ELF-1 (cell line): ENCODE measurements at places on chromosomes 12 and 14.
A peak's percentile ranks its signal among the peaks of the same experiment; 100 is the strongest.

DNA sequence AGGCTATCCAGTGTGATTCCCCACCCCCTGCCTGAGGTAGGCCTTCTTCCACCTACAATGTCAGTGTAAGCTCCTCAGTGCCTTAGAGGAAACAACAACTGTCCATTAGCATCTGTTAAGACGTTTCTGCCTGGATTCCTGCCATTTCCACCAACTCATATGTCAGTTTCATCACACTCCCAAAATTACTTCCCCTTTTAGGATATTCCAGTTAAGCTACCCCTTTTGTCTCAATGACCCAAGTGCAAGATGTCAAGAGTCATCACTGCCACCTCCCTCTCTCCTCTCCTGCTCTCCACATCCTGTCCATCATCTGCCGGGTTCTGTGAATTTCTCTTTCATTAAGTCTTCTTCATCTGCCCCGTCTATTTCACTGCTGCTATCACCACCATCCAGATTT, 189.4 kb downstream of the DPF3 start:
- no peak for DNase-seq

DNA sequence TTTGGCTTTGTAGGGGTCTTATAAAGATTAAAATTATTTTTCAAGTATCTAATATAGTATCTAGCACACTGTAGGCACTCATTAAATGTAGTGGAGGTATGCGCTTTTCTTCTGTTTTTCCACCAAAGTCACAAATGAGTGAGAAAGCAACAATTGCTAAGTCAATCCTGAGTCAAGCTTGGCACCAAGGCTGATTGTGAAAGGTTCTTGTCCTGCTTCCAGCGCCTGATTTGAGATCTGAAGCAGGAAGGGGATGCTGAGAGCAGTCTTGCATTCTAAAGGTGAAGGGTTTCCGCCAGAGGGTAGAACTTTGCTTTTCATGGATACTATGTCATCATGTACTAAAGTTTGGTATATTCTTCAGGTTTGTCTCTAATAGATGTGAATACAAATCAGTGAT, 64.9 kb upstream of the DAAM1 start:
- no peak for DNase-seq

- DNase-seq, result no peak
Observed at GRCh38 chr12:131034631-131035244, 81.0 kb downstream of the ADGRD1 start.

DNA sequence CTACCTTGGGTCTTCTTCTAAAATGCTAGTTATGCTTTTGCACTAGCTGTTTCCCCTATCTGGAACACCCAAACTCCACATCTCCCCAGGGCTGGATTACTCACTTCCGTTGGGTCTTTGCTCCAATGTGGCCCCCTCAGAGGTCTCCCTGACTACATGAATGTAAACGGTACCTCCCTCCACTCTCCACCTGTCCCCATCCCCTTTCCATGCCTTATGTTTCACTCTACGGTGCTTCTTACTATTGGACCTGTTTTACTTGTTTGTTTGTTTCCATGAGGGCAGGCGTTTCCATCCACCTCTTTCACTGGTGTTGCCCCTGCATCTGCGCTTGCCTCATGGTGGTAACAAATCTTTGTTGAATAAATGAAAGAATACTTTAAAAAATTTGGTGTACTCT, 256.4 kb downstream of the SNAPC1 start:
- DNase-seq, result no peak

DNA sequence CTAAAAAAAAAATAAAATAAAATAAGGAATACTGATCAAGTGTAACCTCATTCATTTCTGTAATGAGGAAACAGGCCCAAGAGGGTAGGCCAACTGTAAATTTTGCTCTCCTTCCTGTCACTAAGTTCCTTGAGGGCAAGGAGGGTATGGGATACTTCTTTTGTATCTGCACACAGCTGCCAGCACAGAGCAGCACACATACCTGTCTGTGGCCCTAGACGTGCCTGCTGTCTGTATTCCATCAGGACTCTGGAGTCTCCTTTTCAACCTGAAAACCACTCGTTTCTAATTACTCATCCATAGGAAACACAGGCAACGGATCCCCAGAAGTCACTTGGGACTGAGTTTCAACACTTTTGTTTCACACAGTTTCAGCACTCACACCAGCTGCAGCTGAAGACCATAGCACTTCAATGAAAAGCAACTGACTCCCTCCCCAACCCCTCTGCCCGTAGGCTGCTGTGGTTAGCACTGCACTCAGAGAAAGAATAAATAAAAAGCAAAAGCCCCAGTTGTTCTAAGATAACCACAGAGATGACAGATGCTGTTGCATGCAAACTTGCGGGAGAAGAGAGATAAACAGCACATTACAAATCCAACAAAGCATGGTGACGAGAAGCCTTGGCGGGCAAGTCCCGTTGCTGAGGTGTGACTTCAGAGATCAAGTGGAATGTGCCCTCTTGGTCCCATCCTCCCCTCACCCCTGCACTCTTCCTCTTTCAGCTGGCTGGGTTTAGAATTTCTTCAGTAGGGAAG, 24.9 kb downstream of the CRACR2A start:
- peak; percentile 10 for DNase-seq

- DNase-seq, result no peak
Observed at GRCh38 chr12:47778881-47779280, 5.8 kb downstream of the SLC48A1 start.

DNA sequence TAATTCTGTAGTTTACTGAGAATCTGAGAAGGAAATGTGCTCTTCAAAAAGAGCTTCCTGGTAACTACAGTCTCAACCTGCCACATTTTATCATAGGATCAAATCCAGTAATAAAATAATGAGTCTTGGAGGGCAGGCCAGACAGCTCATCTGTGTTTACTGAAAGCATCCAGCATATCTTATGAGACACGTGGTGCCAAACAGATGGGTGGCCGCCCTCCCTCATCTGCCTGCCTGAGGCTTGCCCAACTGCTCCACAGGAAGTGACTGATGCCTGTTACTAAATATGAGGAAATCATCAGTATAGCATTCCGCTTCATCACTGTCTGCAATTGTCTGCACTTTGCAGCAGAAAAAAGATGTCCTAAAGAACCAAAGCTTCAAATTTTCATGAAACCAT, 13.5 kb downstream of the DHRS7 start:
- DNase-seq, result no peak

DNA sequence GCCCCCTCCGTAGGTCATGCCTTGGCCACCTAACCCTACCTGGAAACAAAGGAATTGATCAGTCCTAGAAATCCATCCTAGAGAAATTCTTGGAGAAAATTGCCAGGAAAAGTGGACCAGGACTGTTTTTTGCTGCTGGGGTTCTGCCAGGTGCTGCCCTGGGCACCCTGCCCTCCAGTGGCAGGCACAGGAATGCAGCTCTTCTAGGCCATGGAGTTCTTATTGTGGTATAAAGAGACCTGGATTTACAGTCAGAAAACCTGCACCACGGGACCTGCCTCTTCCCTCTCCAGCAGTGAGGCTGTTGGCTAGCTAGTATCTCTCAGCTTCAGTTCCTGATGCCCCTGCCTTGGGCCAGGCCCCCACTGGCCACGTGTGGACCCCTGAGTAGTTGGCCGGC, 59.7 kb downstream of the SLC24A4 start:
- DNase-seq, result no peak

DNA sequence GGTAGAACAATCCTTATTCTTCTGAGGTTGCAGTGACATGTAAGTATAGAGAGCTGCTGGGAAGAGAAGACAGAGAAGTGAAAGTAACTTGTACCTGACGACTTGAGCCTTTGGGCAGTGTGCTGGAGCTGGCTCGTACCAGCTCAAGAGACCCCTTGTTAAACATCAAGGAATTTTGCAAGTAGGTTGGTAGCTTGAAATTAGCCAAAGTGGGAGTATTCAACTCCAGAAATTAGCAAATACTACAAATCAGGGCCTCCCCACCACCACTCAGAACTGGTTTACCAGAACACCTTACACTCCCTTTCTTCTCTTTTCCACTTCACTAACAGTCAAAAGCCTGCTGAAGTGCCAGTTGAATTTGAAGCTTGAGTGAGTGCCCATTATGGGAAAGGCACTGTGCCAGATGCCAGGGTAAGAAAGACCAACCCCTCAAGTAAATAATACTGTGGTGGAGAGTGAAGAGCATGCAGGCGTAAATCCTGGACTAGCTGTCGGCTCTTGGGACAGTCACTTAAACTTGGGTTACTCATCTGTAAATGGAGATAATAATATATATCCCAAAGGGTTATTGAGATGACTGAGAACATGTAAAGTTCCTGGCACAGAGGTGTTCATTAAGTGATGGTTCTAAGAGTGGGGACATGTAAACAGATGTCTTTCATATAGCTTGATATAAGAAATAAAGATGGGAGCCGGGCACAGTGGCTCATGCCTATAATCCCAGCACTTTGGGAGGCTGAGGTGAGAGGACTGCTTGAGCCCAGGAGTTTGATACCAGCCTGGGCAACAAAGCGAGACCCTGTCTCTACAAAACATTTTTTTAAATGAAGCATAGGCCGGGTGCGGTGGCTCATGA, 27.0 kb upstream of the EID3 start:
- DNase-seq, result no peak

DNA sequence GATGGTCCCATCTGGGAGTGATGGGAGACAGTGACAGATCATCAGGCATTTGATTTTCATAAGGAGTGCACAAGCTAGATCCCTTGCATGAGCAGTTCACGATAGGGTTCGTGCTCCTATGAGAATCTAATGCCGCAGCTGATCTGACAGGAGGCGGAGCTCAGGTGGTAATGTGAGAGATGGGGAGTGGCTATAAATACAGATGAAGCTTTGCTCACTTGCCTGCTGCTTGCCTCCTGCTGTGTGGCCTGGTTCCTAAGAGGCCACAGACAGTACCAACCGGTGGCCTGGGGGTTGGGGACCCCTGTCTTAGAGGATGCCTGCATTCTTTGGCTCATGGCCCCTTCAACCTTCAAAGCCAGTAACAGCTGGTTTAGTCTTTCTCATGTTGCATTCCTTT, 130.3 kb downstream of the PTPN11 start:
- DNase-seq, result no peak

DNA sequence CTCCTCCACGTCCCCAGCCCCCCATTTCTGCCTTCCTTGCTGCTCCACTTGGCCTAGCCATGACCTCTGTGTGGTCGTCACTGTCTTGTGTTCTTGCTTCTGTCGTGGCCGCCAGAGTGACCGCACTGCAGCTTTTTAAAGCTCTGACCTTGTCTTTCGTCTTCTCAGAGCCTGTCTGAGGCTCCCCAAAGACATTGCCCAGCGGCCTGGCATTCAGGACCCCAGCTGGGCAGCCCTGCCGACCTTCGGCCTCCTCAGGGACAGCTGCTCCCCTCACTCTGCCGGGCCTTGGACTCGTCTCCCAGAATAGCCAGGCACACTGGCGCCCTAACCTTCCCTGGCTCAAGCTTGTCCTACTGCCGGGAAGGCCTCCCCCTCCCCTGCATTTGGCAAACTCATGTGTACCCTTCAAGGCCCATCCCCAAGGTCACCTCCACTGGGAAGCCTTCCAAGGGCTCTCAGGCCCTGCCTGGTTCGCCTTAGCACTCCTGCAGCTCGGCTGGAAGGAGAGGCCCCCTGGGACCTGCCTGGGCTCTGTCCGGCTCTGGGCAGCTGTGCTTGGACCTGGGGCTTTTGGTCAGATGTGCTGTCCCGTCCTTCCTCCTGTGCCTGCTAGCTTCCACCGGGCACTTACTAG, 15.7 kb upstream of the DLK1 start:
- DNase-seq, result no peak

DNA sequence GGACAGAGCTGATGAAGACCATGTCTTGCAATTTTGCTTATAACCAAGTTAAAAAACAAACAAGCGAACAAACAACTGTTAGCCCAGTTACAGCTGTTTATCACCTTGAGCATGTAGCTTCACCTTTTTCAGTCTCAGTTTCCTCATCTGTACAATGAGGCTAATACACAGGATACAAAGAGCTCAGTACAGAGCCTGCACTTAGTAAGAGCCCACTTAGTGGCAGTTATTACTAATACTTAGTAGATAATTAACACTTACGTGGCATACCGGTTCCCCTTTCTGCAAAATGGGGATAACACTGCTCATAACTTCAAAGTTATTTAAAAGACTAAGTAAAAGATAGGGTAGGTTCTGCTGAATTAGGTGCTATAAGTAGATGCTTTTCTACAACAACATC, 228.0 kb downstream of the MON2 start:
- DNase-seq, result no peak

GRCh38 chr14:94617988-94618822, 6.0 kb downstream of the SERPINA3 start:
- no peak for DNase-seq
